ENCODE measurements at places on chromosomes 16 and 17.

GRCh38 chr17:28081467-28081866, 39.0 kb downstream of the NLK start:
- no peak for DNase-seq

GRCh38 chr17:8384801-8385378, 1.9 kb upstream of the RPL26 start:
- DNase-seq: no peak

GRCh38 chr16:73071131-73071940, 23.4 kb upstream of the ZFHX3 start:
- DNase-seq: no peak

- no peak for DNase-seq
Measured at GRCh38 chr17:32355649-32356377, 5.9 kb downstream of the ZNF207 start.

DNA sequence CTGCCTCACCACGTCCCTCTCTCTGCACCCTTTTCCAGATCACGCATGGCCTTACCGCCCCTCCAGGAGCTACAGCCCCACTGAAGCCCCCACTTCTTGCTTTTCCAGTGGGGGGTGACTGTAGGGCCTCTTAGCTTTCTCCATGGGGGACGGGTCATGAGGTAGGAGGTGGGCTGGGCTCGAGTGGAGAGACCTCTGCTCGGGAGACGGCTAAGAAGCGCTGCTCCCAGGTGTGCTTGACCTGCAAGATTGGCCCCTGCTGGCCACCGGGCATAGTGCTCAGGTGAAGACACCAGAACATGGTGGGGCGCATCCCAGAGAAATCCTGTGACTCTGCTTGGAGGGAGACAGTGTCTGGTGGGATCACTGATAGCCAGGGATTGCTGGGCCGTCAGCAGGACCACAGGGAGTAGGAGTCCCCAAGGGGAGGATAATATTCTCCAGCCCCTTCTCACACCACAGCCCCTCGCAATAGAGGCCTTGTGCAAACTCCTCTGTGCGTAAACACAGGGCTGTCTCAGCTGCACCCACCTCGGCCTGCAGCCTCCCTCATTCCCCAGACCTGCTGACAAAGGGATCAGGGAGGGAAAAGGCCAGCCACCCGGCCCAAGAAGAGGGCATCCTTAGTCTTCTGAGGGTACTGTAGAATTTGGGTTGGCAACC, 8.9 kb upstream of the GALK1 start:
- no peak for DNase-seq

DNA sequence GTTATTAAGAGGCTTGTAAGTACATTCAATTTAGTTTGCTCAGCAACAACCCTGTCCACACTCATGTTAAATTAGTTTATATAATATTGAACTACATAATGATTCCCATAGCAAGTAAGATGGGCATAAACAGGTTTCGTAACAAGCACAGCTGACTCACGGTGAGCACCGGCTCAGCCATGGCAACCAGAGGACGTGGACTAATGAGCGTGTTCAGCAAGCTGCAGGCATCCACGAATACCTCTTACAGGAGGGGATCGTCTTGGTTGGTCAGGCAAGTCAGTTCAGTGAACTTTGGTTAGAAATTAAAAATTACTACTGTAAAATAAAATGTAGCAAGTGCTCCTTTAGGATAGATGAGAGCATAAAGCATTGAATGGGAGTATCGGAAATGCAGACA, 58.4 kb downstream of the ELAC2 start:
- no peak for DNase-seq

DNA sequence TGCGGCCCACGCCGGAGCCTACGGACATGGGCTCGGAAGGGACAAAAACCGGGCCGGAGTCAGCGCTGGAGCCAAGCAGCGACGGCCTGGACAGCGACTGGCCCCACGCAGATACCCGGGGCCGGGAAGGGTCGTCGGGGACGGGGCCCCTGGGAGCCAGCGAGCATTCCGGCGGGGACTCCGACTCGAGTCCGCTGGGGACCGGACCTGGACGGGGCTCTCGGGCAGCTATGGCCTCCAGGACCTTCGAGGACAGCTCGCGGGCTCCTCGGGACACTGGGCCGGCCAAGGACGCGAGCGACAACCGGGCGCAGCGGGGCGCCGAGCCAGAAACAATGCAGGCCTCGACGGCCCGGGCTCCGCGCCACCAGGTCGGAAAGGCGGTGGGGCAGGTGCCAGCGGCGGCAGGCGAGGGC, 1.0 kb downstream of the MYO15B start:
- no peak for DNase-seq

GRCh38 chr16:89080196-89080853, 13.3 kb upstream of the ACSF3 start:
- no peak for DNase-seq

- DNase-seq: no peak
Measured at GRCh38 chr16:75238132-75238852, 13.1 kb downstream of the BCAR1 start.

- no peak for DNase-seq
Measured at GRCh38 chr16:57509231-57509923, 23.1 kb upstream of the DOK4 start.

GRCh38 chr17:73268582-73269328, 7.1 kb upstream of the CPSF4L start:
- no peak for DNase-seq

- no peak for DNase-seq
Measured at GRCh38 chr17:3794557-3795389, 6.2 kb downstream of the ITGAE start.

DNA sequence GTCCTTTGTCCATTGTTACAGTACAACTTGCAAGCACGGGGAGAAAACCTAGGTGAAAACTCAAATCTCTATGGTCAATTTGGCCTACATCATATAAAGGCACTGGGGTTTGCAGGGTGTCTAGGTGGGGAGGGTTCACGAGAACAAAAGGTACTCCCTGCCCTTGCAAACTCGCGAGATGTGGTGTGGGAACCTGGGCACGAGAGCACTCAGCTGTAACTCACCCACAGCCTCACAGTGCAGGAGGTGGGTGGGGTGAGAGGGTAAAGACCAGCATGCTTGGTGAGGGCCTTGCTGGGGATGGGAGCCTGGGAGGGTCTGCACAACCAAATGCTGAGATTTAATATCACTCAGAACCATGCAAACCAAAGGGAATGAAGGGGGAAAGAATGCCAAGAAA, 18.4 kb upstream of the ZNF594 start:
- DNase-seq: no peak

- no peak for DNase-seq
Measured at GRCh38 chr17:57032343-57032742, 52.7 kb upstream of the AKAP1 start.

GRCh38 chr17:15392326-15392741, 50.9 kb upstream of the TEKT3 start:
- DNase-seq: no peak

DNA sequence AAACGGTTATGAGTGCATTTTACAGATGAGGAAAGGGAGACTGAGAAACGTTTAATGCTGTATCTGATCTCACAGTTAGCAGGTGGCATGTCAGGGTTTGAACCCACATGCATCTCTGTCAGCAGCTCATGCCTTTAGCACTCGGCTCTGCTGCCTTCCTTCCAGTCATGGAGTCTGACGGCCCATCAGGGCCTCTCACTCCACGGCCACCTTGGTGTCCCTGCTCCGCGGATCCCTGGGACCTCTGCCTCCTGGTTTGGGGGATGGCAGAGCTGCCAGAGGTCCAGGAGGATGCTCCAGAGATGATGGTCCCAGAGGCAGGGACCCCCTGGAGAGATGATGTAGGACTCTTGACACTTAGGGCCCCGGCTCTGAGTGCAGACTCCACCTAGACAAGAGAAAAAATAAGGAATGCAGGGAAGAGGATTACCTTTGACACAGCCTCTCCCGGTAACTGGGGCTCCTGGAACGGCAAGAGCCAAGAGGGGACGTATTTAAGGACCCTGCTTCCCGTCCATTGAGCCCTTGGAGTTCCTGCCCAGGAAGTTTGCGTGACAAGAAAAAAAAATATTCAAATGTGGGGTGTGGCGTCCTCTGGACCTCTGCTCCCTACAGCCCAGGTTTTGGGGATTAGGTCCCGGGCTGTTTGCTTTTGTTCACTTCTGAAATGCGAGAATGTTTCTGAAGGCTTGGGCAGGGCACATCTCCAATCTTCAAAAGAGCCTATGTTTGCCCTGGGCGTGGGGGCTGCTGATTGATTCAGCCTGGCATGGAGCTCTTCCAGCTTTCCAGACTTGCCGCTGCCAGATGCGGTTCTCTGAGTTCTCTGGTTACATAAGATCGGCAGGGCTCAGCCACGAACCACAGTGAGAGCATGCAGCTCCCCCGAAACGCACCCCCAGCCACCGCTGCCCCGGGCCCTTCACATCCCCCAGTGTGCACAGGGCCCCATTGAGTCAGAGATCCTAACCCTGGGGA, at the start of gene ALDH3A1:
Gene ALDH3A1, minus strand, starts transcription at position 470 of the 978 bp plus-strand sequence. CDS start 3,169 bp downstream, outside the sequence.
- DNase-seq: no peak

GRCh38 chr17:51853857-51854256, 304.7 kb downstream of the CA10 start:
- no peak for DNase-seq

- DNase-seq: no peak
Measured at GRCh38 chr17:42667088-42667951, 8.2 kb downstream of the TUBG2 start.

DNA sequence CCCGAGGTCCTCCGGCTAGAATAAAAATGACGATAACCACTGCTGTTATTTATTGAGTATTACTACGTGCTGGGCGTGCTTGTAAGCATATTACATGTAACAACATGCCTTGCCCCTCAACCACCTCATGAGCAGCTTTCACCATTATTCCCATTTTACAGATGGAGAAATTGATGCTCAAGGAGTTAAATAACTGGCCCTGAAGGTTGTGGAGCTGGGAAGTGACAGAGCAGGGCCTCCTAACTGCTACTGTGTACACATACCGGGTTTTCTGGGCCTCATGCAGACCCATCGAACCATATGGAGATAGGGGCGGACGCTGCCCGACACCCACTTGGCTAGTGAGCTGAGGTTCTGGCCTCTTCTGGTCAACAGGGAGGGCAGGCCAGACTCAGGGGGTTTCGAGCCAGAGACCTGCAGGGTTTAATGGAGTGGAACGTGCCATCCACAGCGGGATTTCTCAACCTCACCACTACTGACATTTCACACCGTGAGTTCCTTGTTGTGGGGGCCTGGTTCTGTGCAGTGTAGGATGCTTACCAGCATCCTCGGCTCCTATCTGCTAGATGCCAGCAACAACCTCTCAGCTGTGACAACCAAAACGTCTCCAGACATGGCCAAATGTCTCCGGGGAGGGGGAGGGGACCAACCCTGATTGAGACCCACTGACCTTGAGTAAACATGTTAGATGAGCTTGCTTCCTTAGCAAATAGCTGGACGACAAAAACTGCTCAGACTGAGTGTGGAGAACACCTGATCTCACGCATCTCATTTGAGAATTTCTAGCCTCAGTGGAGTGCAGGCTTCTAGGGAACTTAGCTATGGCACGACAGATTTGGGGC, 432.0 kb downstream of the SLC39A11 start:
- DNase-seq: no peak

DNA sequence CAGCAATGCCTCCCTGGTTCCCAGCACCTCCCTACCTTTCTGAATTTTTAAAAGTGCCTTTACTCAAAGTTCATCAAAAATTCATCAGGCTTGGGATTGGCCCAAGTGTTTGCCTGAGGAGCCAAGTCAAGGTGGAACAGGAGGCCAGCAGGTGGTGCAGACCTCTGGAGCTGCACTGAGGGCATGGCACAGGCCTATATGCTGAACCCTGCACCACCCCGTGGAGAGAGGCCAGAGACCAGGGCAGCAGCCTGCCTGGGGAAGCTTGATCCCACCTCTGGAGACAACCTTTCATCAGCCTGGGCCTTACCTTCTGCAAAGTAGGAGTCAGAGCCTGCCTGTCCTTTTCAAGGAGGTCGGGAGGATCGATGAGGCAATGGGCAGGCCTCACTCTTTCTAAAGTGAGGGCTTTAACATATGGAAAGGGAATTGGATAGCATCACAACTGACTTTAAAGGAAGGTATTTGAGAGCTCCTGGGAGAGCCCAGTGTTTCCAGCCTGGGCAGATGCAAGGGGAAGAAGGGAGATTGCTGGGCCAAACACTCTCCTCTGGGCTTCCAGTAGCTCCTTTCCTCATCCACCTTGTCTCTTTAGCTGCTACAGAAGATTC, 31.8 kb upstream of the TMEM132E start:
- DNase-seq: no peak

DNA sequence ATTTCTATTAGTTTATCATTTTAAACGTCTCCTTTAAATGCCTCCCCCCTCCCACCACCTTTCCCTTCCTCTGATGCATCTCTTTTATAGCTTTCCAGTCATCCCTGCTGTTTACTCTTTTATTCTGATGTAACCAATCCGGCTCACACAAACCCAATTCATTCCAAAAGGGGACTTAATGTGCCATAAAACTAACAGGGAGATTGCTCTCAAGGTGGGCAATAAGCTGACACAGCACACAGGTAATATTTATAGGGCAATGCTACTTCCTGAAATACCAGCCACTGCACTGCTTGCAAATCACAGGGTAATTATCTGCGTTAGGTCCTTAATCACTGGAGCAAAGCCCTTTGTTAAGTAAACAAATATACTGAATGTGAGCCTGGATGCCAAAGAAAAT, 23.3 kb upstream of the CA10 start:
- DNase-seq: no peak

- peak; percentile 13 for DNase-seq
Measured at GRCh38 chr17:72119873-72120641, 763 bp upstream of the SOX9 start.

GRCh38 chr17:58436805-58437239, 19.5 kb upstream of the RNF43 start:
- DNase-seq: no peak

GRCh38 chr17:78853926-78854394, 13.3 kb upstream of the USP36 start:
- no peak for DNase-seq

DNA sequence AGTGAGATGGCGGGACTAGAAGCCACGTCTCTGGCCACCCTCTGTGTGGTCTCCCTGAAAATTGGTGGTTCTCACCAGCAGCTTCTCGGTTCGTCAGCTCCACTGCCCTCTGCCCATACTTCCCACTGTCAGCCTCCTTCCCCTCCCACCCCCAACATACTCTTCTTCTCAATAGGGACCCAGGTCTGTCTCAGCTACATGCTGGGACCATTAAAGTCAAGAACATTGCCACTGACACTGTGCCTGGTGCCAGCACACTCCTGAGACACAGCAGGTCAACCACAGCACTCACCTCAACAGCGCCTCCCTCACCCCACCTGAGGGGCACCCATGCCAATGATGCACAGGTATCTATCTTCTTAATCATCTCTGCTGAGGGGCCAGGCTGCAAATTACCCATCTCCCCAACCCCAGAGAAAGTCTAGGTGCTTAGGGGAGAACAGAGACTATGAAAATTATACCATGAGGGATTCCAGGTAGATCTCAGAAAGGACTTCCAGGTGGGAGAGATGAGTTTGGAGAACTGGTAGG, 1.3 kb downstream of the PLXDC1 start:
- DNase-seq: no peak
